Activated T-helper 1 cell treated with anti-CD3 and anti-CD28 coated beads, Interleukin-2, amount 50 U/mL, for 16 hours (primary cell): ENCODE measurements at places on chromosomes 7 and 10.
A peak's percentile ranks its signal among the peaks of the same experiment; 100 is the strongest.

- DNase-seq: no peak
These were observed 1.8 kb upstream of the HOXA11 start for GRCh38 chr7:27186668-27187474.

GRCh38 chr7:95102662-95103061 lies 195.3 kb downstream of the PPP1R9A start:
- no peak for DNase-seq

- DNase-seq: no peak
These were observed 106.4 kb downstream of the CH25H start for GRCh38 chr10:89100680-89101079.

GRCh38 chr10:101145750-101146391 lies 14.8 kb downstream of the TLX1 start:
- DNase-seq: no peak

DNA sequence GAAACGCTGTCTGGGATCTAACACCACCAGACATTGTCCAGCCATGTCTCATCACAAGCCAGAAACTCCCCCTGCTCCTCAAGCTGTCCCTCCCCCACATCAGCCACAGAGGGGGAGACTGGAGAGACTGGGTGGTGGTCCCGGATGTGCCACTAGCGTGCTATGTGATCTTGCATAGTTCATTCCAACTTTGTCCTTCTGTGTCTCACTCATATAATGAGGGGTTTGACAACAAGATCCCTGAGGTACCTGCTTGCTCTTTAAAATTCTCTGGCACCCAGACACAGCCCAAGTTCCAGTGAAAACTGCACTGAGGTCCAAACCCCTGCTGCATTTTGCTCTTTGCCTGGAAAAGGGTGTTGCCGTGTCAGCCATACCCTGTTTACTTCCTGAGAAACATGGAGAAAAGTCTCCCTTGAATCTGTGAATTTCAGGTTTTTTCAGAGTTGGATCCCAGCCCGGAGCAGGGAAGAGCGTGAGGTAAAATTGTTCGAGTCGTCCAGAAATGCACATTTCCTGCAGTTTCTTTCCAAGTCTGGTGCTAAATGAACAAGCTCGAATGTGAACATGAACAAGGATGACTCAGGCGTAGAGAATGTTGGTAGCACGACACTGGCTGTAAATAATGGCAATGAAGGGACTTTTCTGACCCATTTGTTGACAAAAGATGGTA lies 156.6 kb downstream of the CCDC3 start:
- DNase-seq: no peak

DNA sequence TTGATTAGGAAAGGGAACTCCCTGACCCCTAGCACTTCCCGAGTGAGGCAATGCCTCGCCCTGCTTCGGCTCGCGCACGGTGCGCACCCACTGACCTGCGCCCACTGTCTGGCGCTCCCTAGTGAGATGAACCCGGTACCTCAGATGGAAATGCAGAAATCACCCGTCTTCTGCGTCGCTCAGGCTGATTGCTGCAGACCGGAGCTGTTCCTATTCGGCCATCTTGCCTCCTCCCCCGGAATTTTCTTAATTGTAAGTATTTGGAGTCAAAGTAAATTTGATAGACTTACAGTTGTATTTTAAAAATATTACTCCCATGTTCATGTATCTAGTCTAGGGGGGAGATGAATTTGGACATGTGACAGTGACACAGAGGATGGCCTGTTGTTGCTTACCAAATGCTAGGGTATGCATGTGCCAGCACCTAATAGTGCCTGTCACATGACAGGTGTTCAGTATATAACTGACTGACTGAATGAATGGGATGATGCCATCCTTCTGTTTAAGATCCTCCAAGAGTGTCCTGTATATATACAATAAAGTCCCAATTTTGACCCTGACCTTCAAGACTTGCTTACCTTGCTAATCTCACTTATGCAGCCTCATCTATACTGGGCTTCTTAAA lies 42.0 kb upstream of the ICA1 start:
- DNase-seq: no peak

DNA sequence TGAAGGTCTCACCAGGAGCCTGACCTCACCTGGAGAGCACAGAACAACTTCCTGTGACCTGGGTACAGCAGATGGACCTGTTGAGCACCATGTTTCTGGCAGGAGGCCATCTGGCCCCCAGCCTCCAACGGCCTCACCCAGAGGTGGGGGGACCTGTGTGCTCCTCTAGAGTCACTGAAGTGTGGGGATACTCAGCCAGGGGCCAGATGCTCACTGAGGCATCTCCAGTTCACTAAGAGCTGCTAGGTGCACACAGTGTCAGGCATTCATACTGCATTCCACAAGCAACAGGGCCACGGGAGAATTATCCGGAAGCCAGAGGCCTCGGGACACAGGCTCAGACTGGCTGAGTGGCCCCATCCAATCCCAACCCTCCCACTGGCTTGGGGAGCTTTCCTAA lies 161.4 kb downstream of the TCERG1L start:
- DNase-seq: no peak

- no peak for DNase-seq
These were observed 56.6 kb downstream of the INPP5A start for GRCh38 chr10:132593900-132594876.

- DNase-seq: no peak
These were observed 312.4 kb upstream of the AUTS2 start for GRCh38 chr7:69285854-69286253.

- no peak for DNase-seq
These were observed 100.2 kb downstream of the LRMDA start for GRCh38 chr10:75531571-75532031.

GRCh38 chr7:36781011-36781738 lies 56.9 kb upstream of the AOAH start:
- DNase-seq: no peak

GRCh38 chr7:48109848-48110663 lies 21.0 kb downstream of the UPP1 start:
- peak; percentile 77 for DNase-seq

- no peak for DNase-seq
These were observed 35.4 kb downstream of the CHST12 start for GRCh38 chr7:2438775-2439174.

GRCh38 chr7:12162415-12163113 lies 48.5 kb upstream of the TMEM106B start:
- no peak for DNase-seq

GRCh38 chr10:34323192-34323591 lies 491.9 kb downstream of the PARD3 start:
- DNase-seq: no peak

DNA sequence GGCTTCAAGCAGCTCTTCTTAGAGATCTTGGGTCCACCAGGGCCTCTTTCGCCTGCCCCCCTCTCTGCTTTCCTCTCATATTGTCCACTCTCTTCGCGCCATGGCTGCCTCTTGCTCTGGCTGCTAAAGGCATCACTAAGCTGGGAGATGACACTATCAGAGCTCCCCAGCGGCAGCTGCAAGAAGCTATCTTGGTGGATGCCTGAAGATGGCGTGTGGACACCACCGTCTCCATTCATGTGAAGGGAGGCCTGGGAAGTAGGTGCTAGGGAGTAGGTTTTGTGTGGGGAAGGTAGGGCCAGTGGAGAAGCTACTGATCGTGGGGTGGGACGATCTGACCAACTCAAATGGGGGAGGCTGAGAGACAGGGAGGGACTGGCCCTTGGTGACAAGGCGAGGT lies 45.9 kb upstream of the PDLIM1 start:
- DNase-seq: no peak

GRCh38 chr10:36717118-36717517 lies 408.3 kb upstream of the ANKRD30A start:
- no peak for DNase-seq

DNA sequence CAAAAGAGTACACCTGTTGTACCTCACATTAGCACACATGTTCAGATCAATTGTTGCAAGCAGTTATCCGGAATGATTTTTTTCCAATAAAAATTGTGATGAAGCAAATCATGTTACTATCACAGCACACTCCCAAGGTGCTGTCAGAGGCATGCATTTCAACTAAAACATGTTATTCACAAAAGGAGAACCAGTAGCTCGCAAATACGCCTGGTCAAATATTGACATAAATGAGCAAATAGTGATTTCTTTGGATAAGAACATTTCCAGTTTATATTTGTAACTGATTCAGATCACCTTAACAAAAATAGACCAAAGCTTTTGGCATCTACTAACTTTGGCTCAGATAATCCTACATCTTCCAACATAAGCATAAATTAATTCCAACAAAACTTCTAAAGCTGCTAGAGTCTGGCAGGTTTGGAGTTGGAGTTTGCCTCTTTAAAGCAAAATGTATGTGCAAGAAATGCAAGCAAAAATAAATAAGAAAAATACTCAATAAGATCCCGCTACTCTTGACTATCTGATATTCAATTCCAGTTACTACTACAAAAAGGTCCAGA lies 208.0 kb downstream of the SFMBT2 start:
- no peak for DNase-seq

GRCh38 chr7:136133551-136133950 lies 156.4 kb upstream of the MTPN start:
- no peak for DNase-seq
